ENCODE measurements at places on chromosomes 1 and 21.

DNA sequence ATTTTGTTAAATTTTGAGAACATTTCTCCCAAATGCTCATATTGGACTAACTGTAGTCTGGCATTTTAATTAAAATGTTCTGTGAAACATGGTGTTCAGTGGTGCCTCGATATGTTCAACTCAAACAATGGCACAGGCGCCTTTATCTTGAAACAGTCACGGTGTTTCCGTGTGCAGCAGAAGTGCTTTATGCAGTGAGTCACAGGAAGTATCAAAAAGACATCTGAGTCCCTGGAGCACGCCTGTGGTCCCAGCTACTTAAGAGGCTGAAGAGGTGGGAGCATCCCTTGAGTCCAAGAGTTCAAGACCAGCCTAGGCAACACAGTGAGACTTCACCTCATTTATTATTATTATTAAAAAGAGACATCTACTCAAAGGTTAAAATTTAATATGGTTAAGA, 52.2 kb downstream of the GREM2 start:
- no peak overlapping the region for H3K27ac ChIP-seq
- no peak for DNase-seq
- H3K27me3 ChIP-seq = no peaks in the 10 kb centered on the region
- no peak overlapping the region for H3K4me3 ChIP-seq

GRCh38 chr1:211359876-211360275, 33.2 kb downstream of the TRAF5 start:
- no peak for DNase-seq
- H3K4me3 ChIP-seq = no peak overlapping the region
- no peaks in the 10 kb centered on the region for H3K27me3 ChIP-seq

DNA sequence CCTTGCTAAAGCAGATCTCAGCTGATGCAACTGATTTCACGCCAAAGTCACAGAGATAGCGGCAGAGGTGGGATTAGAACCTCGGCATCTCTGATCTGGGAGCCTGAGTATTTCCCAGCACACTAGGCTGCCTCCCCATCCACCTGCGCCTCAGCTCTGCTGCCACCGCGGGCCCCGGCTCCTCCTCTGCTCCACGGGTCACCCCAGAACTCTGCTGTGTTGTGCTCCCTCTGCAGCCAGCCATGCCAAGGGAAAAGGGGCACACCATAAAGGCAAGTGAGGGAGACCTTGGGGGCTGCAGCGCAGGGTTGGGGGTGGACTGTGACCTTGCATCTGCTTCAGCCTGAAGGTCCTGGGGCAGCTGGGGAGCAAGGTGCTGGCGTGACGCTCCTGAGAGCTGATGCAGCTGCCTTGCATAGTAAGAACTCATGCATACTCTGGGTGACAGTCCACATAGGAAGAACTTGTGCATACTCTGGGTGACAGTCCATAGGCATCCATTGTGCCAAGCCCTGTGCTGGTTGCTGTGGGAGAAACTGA, 68.7 kb downstream of the MAN1C1 start:
- no peak overlapping the region for H3K27ac ChIP-seq
- H3K4me3 ChIP-seq = no peak overlapping the region
- no peaks in the 10 kb centered on the region for H3K36me3 ChIP-seq
- peaks cover 24% of the 10 kb centered on the region for H3K4me1 ChIP-seq

- H3K36me3 ChIP-seq = no peaks in the 10 kb centered on the region
- no peak overlapping the region for H3K4me3 ChIP-seq
- no peaks in the 10 kb centered on the region for H3K27me3 ChIP-seq
These were observed 30.7 kb downstream of the SHISAL2A start for GRCh38 chr1:52663716-52664115.

DNA sequence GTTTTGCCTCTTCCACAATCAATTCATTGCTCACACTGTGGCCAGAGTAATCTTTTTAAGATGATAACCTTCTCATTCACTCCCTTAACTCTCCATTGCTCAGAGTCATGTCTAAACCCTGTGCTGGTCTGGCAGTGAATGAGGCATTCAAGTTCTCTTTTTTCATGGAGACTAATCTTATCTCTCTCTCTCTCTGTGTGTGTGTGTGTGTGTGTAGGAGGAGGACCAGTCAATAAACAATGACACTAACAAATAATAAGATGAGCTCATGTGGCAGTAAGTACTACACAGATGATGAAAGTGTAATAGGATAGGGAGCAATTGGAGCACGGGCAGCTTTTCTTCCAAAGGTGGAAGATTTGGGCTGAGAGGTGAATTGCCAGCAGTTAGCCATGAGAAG, 122.0 kb upstream of the B3GALT2 start:
- peaks cover 9% of the 10 kb centered on the region for H3K4me1 ChIP-seq
- no peaks in the 10 kb centered on the region for H3K27me3 ChIP-seq
- no peak for DNase-seq
- no peak overlapping the region for H3K4me3 ChIP-seq

GRCh38 chr1:247437551-247438505, 20.1 kb downstream of the OR2B11 start:
- H3K4me3 ChIP-seq = no peak overlapping the region
- H3K4me1 ChIP-seq = no peaks in the 10 kb centered on the region
- H3K27me3 ChIP-seq = peaks cover 25% of the 10 kb centered on the region
- no peak overlapping the region for H3K27ac ChIP-seq

GRCh38 chr1:86067626-86068025, 88.9 kb downstream of the COL24A1 start:
- H3K27ac ChIP-seq = no peak overlapping the region
- DNase-seq = no peak
- no peaks in the 10 kb centered on the region for H3K36me3 ChIP-seq
- no peaks in the 10 kb centered on the region for H3K27me3 ChIP-seq
- H3K4me3 ChIP-seq = no peak overlapping the region

DNA sequence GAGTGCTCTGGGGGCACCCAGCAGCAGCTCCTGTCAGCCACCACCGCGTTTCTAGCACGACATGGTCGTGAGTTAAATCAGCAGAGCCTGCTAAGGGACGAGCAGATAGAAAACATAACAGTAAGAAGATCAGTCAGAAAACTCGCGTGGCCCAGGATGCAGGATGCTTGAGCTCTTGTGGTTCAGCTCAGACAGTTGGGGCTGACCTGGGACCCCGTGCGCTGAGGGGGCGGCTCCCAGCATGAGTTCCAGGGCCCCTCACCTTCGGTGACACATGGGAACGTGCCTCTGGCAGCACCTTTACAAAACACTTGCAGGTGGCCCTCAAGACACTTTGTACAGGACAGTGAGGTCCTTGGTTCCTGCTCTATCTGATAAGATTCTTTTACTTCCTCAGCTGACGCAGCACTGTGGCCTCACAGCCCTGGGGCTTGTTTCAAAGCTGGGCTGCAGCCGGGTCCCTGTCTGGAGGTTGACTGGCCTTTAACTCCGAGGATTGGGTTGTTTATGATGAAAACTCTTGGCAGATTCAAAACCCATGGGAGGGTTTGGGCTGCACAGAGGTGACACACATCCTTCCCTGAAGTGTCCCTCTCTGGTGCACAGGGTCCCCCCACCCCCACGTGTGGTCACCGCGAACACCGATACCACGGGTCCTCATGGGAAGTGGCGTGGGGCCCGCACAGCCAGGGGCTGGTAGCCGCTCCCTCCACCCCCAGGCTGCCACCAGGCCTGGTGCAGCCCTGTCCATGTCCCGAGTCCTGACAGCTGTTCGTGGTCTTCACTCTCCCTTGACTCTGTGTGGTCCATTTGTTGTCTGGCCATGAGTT, 65.3 kb upstream of the COL6A1 start:
- no peaks in the 10 kb centered on the region for H3K36me3 ChIP-seq
- no peak for DNase-seq
- H3K27ac ChIP-seq = no peak overlapping the region

- H3K27ac ChIP-seq = peak overlapping the region; percentile 34
- DNase-seq = peak; percentile 60
- peaks cover 10% of the 10 kb centered on the region for H3K4me1 ChIP-seq
- peaks cover under 1% of the 10 kb centered on the region for H3K27me3 ChIP-seq
- no peaks in the 10 kb centered on the region for H3K36me3 ChIP-seq
These were observed 419.9 kb downstream of the PTPRU start for GRCh38 chr1:29655945-29656850.

DNA sequence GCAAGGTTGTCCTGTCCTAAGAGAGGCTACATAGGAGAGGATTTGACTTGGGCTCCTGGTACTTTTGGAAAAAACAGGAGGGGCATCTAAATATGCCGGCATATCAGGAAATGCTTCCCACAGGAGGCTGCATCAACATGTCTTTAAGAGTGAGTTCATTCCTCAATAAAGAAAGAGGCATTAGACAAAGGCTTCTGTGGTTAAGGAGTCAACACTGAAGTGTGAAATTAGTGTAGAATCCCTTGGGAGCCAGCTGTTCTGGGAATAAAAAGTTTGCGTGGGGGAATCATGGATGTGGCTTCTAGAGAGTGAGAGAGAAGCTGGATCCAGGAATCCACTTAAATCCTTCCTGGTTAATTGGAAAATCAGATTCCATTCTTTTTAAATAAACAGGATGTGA, 69.5 kb downstream of the DNM3 start:
- no peaks in the 10 kb centered on the region for H3K4me1 ChIP-seq
- no peak overlapping the region for H3K4me3 ChIP-seq
- no peaks in the 10 kb centered on the region for H3K27me3 ChIP-seq

DNA sequence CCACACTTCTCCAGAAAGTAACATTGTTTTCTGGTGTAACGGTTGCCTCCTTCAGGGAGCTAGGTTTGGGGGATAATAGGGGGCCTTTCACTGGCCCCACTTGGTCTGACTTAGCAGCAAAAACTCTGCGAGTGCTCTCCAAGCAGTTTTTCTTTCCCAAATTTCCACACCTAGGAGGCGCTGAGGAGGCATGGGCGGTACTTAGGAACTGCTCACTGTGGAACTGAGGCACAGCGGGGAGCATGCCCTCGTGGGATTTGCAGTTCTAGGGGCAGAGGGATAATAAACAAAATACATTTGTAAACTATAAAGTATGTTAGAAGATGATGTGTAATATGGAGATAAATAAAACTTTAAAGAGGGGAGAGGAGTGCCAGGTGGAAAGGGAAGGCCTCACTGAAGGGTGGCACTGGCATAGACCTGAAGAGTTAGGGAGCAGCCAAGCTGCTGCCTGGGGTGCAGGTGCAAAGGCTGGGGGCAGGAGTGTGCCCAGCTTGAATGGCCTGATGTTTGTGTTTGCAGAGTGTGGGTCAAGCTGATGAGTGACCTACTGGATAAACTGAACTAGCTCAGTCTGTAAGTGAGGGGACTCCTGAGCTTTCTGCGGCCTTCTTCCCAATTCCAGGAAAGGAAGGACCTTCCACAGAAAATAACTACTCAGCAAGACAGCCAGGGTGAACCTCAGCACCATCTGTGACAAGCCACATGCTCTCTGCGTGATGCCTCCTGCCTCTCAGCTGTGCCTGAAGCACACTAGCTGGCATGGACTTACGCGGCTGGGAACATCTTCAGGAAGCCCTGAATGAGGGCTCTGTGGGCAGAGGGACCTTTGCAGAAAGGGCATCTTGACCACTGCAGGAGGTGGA, 1.9 kb downstream of the EPHX1 start:
- peak overlapping the region; percentile 94 for H3K4me3 ChIP-seq
- H3K27me3 ChIP-seq = no peaks in the 10 kb centered on the region
- no peaks in the 10 kb centered on the region for H3K36me3 ChIP-seq
- H3K27ac ChIP-seq = peak overlapping the region; percentile 20
- no peak for DNase-seq

GRCh38 chr21:46054031-46054430, 43.9 kb upstream of the COL6A2 start:
- H3K4me1 ChIP-seq = peaks cover 14% of the 10 kb centered on the region
- no peak overlapping the region for H3K4me3 ChIP-seq
- H3K27me3 ChIP-seq = peaks cover 7% of the 10 kb centered on the region
- no peak overlapping the region for H3K27ac ChIP-seq

- H3K4me3 ChIP-seq = peak overlapping the region; percentile 97
- peak overlapping the region; percentile 94 for H3K27ac ChIP-seq
- H3K27me3 ChIP-seq = peaks cover 23% of the 10 kb centered on the region
These were observed 688 bp downstream of the PTTG1IP start for GRCh38 chr21:44872649-44873355.

DNA sequence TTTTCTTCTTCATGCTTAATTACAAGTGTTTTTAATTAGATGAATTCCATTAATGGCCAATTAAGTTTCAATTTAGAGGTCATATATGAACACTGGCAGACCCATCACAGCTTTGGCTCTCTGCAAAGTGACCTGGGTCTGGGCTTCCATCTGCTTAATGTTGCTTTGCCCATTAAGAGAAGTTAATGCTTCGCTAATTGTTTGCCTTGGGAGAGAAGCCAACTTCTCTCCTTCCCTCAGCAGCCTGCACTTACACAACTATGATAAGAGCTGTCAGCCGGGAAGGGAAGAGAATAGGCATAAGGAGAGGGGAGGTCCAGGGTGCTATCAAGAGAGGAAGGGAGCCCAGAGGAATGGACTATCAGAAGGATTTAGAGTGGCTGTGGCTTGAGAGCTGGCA, 29.0 kb upstream of the CCDC190 start:
- no peak for DNase-seq
- H3K4me1 ChIP-seq = peaks cover 22% of the 10 kb centered on the region
- H3K36me3 ChIP-seq = no peaks in the 10 kb centered on the region
- H3K27me3 ChIP-seq = no peaks in the 10 kb centered on the region

- peak; percentile 72 for DNase-seq
- H3K36me3 ChIP-seq = no peaks in the 10 kb centered on the region
- peaks cover 10% of the 10 kb centered on the region for H3K4me1 ChIP-seq
- peak within 1 kb of the TSS; percentile 88 for H3K27ac ChIP-seq
- H3K4me3 ChIP-seq = peak within 1 kb of the TSS; percentile 97
- H3K27me3 ChIP-seq = peaks cover 69% of the 10 kb centered on the region
These were observed at the start of gene ADAMTS5 for GRCh38 chr21:26967062-26967913. Gene ADAMTS5, minus strand, starts transcription at chr21:26967088. Its CDS starts 697 bp downstream, at chr21:26966391.

GRCh38 chr1:210251680-210252490, 19.3 kb downstream of the SERTAD4 start:
- H3K4me1 ChIP-seq = peaks cover 23% of the 10 kb centered on the region
- no peak for DNase-seq
- H3K36me3 ChIP-seq = no peaks in the 10 kb centered on the region
- peak overlapping the region; percentile 34 for H3K27ac ChIP-seq
- peak overlapping the region; percentile 92 for H3K4me3 ChIP-seq

DNA sequence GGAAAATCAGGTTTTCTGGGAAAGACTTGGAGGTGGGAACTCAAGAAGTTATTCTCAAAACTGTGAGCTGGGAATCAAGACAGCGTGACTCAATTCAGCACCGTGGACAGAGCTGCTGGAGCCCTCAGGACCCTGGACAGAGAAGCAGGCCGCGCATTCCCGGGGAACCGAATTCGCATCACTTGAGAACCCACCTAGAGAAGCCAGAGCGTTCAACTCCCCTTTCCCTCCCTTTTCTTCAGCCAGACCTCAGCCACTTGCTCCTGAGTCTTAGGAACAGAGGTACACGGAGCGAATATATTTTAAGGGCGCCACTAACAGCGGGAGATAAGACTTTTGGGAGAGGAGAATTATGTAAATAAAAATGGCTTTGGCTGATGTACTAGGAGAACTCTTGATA, 2.0 kb upstream of the LIN28A start:
- H3K4me3 ChIP-seq = peak overlapping the region; percentile 83

GRCh38 chr1:221678014-221678413, 63.9 kb downstream of the DUSP10 start:
- H3K27ac ChIP-seq = no peak overlapping the region
- DNase-seq = no peak
- no peak overlapping the region for H3K4me3 ChIP-seq
- peaks cover 4% of the 10 kb centered on the region for H3K4me1 ChIP-seq

- H3K27me3 ChIP-seq = no peaks in the 10 kb centered on the region
- no peak for DNase-seq
- H3K4me3 ChIP-seq = no peak overlapping the region
- H3K4me1 ChIP-seq = peaks cover 9% of the 10 kb centered on the region
- H3K36me3 ChIP-seq = peaks cover 49% of the 10 kb centered on the region
These were observed 4.9 kb downstream of the DNTTIP2 start for GRCh38 chr1:93874025-93874651.
